ENCODE measurements at places on chromosomes 5 and 9. TPM values are rescaled to one million over a fixed set of nuclear protein-coding genes. Genes with fewer than 3 reads are reported as not detected.
A peak's percentile ranks its signal among the peaks of the same experiment; 100 is the strongest.

- no peak for DNase-seq
These were observed 24.2 kb upstream of the STOM start for GRCh38 chr9:121394292-121394691.

DNA sequence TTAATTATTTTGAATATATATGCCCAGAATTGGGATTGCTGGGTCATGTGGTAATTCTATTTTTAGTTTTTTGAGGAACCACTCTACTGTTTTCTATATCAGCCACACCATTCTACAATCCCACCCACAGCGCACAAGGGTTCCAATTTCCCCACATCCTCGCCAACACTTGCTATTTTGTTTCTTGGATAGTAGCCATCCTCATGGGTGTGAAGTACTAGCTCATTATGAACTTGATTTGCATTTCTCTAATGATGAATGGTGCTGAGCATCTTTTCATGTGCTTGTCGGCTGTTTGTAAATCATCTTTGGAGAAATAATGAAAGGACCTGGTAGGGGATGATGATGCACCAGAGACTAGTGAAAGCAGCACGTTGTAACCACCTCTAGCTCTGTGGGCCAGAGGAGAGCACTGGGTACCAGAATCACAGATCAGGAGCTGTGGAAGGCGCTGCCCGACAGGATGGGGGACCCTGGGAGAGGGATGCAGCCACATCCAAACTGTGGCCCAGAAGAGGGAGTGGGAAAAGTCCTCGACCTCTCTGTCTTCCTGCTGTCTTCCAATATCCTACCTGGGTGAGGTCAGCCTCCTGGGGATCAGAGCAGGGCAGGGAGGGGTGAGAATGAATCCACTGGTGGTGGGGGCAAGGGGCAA is 155.4 kb downstream of the RGS3 start:
- no peak for DNase-seq

GRCh38 chr9:90874194-90874593 is 72.6 kb downstream of the SYK start:
- DNase-seq: no peak

DNA sequence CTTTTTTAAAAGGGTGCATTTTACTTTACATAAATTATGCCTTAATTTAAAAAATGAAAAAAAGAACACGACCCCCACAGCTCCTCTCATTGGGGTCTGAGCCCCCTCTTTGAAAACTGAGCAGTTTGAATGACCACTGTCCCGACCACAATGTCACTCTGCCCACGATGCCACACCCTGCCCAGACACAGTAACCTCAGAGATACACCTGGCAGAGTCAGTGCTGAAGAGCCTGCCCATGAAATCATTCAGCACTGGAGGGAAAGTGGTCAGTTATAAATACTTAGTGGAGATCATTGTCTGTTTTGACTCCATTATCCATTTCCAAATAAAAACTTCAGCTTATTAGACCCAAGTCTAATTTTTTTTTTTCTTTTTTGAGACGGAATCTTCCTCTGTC is 49.3 kb downstream of the DNAJC21 start:
- DNase-seq: no peak

DNA sequence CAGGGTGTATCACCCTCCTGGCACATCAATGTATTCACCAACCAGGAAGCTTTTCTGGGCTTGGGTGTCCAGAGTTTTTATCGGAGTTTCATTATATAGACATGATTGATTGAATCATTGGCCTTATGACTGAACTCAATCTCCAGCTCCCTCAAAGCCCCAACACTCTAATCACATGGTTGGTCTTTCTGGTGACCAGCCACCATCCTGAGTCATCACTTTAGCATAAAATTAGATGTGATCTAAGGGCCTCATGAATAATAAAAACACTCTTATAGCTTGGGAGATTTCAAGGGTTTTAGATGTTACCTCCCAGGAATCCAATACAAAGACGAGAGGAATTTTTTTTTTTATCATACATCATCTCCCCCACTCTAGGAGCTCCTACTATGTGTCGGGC is 7.7 kb upstream of the PBX3 start:
- DNase-seq: no peak

- no peak for DNase-seq
These were observed 158.5 kb downstream of the FSTL4 start for GRCh38 chr5:133453831-133454230.

- DNase-seq: no peak
These were observed 1.8 kb upstream of the TMEM250 start for GRCh38 chr9:136120438-136120844.

DNA sequence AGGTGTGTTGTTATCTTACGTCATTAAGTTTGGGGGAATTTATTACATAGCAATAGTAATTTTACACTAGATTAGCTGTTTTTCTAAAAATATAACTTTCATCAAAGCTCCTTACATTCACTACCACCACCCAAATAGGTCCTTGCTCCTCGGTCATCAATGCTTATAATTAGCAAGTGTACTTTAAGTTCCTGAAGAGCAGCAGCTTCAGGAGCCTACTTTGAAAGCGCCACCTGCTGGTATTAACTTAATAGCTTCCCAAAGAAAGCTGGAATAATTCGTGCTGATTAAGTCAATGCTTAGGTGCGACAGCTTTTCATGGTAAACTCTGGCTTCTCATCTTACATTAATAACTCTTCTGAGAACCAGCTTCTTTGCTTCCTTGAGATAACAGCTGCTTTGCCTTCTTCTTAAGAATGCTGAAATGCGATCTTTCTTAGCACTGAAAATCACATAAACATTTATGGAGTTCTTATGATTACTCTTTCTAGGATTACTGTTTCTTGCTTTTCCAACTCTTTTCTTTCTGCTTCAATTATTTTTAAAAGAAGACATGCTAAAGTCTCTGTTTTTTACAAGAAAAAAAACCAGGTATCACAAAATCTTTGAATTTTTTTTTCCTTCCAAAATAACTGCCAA is 10.0 kb upstream of the C5 start:
- DNase-seq: peak; percentile 81

GRCh38 chr5:135484674-135485086 is 32.5 kb upstream of the TIFAB start:
- DNase-seq: no peak

DNA sequence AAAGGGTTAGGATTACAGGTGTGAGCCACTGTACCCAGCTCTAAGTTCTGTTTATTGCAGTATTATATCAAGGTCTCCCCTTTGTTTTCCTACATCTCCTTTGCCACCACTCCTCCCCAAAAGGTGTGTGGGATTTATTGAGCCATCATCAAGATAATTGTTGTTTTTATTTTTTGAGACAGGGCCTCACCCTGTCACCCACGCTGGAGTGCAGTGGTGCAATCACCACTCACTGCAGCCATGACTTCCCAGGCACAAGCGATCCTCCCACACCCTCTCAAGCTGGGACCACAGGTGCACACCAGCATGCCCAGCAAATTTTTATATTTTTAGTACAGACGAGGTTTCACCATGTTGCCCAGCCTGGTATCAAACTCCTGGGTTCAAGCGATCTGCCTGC is 24.6 kb downstream of the SLC31A1 start:
- DNase-seq: no peak

DNA sequence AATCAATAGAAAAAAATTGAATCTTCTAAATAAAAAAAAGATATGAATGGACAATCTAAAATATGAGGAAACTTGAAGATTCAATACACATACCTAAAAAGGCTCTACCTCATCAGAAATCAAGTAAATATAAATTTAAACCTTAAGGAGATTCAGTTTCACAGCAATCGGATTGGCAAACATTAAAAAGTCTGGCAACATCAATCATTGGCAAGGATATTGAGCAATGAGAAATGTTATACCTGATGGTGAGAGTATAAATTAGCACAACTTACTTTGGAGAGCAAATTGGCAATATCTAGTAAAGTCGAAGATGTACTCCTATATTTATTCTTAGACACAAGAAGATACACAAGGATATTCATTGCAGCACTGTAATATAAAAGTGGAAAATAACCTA is 274.3 kb upstream of the EFNA5 start:
- DNase-seq: no peak

DNA sequence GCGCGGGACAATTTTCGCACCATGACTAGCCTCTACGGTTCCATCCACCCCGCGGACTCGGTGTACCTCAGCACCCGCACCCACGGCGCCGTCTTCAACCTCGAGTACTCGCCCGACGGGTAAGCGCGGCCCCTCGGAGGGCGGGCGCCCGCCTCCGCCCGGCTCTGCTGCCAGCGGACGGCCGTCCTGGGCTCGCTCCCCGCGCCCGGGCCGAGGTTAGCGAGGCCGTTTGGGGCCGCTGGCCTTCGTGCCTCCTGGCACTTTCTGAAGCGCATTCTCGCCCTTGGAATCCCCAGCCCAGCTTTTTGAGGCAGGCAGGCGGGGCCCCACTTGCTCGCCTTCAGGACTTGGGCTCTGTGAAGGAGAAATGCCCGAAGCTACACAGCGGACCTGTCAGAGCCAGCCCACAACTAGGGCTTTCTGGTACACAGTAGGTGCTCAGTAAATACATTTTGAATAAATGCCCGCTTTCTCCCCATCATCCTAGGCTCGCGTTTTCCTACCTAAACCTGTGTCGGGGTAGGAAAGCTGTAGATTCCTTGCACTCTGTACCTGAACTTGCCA is 772 bp downstream of the DCAF10 start:
- DNase-seq: peak; percentile 7

DNA sequence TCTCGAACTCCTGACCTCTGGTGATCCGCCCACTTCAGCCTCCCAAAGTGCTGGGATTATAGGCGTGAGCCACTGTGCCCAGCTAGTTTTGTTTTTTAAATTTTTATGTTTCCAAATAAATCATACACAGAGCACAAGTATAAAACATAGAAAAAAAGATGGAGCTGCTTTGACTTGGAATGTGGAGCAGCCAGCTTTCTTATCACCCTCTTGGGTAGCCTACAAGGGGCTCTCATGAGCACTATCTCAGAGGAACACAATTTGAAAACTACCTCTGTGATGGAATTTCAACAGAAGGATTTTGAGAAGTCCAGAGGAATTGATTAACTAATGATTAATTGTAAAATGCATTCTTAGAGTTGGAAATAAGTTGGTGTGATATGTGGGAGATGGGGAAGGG is 45.9 kb downstream of the NSD1 start:
- no peak for DNase-seq

Gene NCS1
- total RNA-seq: 14.0 TPM

Gene ENTPD2
- 0.92 TPM for total RNA-seq

Gene IL7R
- 7.1 TPM for total RNA-seq

Gene FAM221B
- total RNA-seq: 0.29 TPM

Gene SLCO4C1
- not detected for total RNA-seq

Gene FYB1
- 1.1 TPM for total RNA-seq

Gene CCNI2
- total RNA-seq: not detected

Gene BNC2
- total RNA-seq: 11.7 TPM
